Activated naive CD4-positive, alpha-beta T cell treated with Interleukin-2 at 50 U/mL for 16 hours (primary cell): ENCODE measurements at places on chromosomes 2 and 18.

GRCh38 chr2:233350708-233351107 lies 3.6 kb upstream of the DGKD start:
- peak; percentile 25 for DNase-seq

GRCh38 chr2:145654746-145655145 lies 1134.8 kb upstream of the ZEB2 start:
- DNase-seq = no peak

GRCh38 chr2:61255580-61256437 lies 93.8 kb downstream of the C2orf74 start:
- no peak for DNase-seq

- no peak for DNase-seq
Measured at GRCh38 chr2:15031745-15032240, 399.3 kb downstream of the LRATD1 start.

DNA sequence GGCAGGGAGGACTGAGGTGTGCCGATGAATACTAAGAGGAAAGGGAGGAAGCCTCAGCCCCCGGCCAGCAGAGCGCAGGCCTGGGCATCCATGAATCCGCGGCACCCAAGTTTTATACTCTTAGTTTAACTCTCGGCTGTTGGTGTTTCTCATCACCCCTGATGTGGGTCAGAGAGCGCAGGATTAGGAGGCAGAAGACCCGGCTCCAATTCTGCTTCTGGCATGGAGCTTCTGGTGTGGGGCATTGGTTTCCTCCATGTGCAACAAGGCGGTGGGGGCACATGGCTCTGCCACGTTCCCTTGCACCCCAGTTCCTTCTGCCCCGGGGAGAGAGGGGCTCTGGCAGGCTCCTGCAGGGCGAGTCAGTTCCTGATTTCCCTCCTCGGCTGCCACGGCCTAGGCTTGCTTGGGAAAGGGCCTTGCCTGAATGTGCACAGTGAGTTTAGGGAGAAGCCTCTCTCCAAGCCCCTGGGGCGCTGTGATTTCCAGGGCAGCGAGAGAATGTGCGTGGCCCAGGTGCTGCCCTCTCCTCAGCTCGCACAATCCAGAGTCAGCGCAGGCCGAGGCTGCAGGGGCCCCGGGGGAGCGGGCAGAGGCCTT lies 36.2 kb upstream of the DNMT3A start:
- DNase-seq = no peak

DNA sequence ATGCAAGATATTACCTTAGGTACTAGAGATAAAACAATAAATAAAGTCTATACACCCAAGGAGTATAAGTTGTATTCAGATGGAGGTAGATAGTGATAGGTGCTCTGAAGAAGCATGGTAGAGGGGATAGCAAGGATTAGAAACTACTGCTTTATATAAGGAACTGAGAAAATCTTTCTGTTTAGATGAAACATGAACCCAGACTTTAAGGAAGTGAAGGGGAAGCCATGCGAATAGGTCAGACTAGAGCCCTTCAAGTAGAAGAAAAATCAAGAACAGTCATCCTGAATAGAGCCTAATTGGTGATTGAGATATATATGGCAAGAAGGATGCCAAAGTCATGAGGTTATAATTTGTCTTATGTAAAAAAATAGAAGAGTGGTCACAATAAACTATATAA lies 900.1 kb downstream of the MBD2 start:
- no peak for DNase-seq

DNA sequence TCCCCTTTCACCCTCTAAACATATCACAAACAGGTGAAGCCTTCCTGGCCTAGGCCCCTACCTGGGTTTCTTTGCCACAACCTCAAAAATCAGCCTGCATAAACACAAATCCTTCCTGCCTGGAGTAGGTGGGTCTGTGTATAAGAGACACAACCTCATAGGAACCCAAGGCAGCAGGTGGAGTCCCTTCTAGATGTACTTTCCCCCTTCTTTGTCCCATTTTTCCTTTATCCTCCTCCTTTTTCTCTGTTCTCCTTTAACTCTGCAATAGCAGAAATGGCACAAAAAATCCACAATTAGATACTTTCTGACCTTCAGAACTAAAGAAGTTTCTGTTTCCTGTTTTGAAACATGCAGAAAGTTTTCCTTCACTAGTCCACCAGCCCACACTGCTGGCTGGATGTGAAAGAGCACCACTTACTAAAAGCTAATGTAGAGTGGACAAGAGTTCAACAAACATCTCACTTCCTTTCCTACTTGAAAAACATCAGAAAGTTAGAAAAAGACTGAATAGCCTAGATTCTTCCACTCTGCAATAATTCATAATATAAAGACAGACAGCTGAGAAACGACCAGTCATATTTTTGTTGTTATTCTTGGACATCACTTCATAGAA lies 11.2 kb downstream of the SLC40A1 start:
- no peak for DNase-seq

GRCh38 chr2:196403471-196403870 lies 232.1 kb upstream of the STK17B start:
- DNase-seq = no peak

- peak; percentile 46 for DNase-seq
Measured at GRCh38 chr18:49898421-49898820, 85.1 kb upstream of the ACAA2 start.

DNA sequence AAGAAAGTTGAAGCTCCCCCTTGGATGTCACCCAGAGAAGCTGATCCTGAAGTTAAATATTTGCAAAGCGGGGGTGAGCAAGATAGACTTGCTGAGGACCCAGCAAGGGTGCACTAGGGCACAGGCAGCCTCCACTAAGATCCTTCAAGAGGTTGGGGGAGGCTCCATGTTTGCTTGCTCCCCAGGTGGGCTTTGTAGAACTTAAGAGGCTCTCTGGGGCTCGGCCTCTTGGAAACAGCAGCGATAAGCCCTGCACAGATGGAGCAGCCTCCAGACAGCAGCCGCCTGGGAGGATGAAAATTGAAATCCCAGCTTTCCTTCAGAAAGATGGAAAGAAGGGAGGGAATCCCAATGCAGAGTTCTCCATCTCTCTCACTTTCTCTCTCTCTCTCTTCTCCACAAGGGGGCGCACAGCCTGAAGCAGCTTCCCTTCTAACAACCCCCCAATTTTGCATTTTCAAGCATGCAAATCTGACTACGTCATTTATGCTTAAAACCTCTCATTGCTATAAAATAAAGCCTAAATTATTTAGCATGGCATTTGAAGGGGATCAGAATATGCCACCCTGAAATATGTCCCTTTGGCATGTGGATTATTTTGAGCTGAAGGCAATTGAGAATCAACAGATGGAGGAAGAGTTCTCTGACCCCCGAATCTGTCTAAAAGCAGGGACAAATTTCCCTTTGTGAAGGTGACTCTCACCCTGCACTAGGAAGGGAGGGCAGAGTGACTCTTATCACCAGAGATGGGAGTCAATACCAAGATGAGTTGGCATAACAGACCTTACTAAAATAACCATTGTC lies 185.7 kb upstream of the KLHL29 start:
- DNase-seq = no peak

GRCh38 chr2:224849264-224849663 lies 133.1 kb upstream of the CCDC195 start:
- DNase-seq = no peak
